Activated CD4-positive, alpha-beta T cell treated with anti-CD3 and anti-CD28 coated beads, Interleukin-2, amount 10 ng/mL, durations not matched to agents 24 days and 14 days (primary cell): ENCODE measurements at places on chromosomes 3 and 15.
A peak's percentile ranks its signal among the peaks of the same experiment; 100 is the strongest.

DNA sequence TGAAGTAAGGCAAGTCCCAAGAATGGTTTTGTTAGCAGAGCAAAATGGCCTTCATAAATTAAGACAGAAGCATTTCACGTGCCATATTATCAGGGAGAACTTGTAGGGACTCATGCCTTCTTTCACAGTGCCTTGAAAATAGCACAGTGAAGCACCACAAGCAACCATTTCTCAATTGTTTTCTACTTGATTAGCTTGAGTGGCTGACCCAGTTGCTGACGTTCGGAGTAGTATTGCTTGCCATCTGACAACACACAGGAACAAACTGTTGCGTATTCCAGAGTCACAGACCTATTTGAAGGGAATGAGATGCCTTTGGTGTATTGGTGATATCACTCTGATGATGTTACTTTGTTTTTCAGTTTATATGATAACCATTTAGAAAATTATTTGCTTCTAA, 3.0 kb upstream of the C3orf52 start:
- no peak for DNase-seq

DNA sequence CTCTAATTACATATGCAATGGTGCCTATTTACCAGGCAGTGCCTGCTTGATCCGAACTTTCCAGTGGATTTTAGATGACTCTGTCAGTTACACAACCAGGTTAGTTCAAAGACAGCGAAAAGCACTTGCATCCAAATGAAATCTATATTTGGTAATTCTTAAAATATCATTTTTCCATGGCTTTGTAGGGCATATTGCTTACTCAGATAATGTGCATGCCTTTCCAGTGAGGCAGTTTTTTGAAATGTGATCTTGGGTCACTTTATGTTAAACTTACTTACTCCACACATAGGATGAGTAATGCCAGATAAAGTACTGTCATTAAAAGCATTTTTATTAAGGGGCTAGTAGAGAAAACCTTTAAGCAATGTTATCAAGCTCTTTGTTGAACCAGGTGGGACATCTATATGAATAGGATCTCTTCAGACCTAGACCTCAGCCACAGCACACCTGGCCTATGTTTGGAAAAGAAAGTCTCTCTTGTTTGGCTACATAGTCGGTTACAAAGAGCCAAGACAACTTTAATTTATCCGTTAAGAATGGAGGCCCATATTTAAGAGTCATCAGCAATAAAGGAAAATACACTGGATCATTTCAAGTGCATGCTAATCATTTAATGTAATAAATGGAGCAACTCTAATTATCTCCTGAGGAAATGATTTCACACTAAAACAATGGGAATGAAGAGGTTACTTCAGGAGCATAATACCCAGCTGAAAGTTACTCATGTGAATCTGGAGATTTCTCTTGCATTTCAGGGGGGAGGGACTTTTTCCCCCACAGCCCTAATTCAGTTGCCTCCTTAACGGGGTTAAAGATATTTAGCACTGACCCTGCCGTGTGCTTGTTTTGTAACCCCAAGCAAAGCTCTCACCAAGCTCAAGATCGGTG, 56.3 kb upstream of the TMCO5A start:
- DNase-seq: no peak

GRCh38 chr3:39234651-39235050, 42.3 kb upstream of the XIRP1 start:
- DNase-seq: peak; percentile 83

DNA sequence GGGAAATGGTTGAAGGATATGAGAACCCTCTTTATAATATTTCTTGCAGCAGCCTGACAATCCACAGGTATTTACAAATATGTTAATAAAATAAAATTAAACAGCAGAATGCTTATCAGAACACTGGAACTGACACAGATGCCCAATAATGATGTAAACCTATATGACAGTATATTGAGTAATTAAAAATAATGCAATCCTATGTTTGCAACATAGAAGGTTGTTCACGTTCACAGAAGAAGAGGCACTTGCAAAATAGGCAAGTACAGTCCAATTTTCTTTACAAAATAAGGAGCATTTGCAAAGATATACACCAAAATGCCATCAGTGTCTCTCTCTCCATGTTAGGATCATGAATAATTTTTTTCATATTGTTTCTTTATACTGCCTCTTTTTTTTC, 397.0 kb upstream of the WNT5A start:
- DNase-seq: no peak

DNA sequence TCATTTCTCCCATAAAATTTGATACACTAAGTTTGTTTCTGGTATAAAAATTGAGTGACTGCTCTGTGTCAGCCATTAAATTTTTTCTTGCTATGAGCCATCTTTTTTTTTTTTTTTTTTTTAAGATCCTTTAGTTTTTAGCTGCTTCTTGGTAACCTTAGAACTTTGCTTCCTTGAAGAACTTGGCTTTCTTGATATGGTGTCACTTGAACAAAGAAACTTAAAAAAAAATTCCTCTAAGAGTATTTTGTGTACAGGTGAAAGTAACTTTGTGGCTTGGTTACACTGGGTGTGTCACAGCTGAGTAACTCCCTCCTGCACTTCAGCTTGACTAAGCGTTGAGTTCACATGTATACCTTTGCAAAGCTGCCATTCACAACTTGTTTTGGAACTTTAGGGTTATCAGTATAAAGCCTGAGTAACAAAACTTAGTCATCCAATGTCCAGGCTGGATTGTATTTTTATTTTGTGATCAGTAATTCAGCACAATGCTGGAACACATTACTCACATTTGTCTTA, 6.5 kb downstream of the CHD2 start:
- DNase-seq: peak; percentile 86

DNA sequence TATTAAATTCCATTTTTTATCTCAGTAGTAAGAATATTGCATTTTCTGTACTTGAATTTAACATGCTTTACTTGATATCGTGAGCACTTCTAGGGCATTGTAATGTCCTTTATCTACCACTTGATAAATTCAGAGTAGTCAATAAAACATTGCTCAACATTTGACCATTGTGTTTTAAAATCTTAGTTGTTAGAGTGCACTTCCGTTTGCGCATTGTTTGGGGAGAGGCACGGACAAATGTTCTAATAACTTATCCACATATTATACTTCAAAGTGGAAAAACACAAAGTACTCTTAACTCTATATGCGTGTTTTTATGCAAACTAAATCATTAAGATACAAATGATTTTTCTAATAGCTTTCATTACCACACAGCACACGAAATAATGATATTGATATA, 419 bp downstream of the FAM227B start:
- no peak for DNase-seq

DNA sequence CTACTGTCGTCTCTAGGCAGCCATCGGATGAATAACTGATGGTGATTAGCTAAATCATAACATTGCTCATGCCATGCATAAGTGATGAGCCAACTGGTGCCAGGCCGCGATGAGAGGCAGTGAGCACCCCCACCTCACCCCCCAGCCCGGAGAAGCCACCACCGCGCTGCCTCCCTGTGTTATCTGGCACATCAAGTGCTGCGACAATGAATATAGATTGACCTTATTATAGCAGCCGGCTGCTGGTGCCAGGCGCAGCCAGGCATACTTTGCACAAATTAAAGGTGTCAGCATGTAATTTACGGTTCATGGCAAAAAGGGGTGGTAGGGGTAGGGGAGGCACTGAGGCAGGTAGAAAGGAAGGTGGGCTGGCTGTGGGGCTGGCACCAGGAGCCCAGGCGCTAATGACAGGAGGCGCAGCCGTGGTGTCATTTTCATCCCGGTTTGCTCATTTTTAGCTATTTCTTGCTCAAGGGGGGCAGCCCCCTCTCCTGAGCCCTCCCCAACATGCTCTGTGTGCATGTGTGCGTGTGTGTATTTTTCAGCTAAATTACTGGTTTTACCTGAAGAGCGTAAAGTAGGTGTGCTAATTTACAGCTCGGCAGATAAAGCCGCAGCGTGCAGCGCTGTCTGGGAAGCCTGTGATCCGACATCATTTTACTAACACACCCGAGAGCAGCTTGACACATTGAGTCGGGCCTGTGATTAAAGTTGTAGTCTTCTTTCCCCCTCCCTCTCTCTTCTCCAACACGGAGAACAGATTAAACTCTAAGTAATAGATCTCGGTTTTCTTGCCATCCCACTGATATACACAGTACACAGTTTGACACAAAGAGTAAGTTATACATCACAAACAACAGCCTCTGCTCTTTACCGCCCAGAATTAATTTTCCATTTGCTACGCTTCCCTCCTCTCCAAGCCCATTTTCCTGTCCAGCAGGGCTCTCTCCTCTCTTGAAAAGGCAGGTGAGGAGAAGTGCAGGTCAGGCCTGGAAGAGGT, 212.3 kb downstream of the RPLP1 start:
- no peak for DNase-seq

GRCh38 chr3:131541288-131541687, 38.5 kb upstream of the MRPL3 start:
- DNase-seq: no peak

- no peak for DNase-seq
These were observed 59.7 kb upstream of the LRRN1 start for GRCh38 chr3:3739330-3740060.
